ENCODE measurements at places on chromosomes 7 and 10.

GRCh38 chr7:5661942-5662341 lies 119.5 kb downstream of the RNF216 start:
- no peak for DNase-seq

DNA sequence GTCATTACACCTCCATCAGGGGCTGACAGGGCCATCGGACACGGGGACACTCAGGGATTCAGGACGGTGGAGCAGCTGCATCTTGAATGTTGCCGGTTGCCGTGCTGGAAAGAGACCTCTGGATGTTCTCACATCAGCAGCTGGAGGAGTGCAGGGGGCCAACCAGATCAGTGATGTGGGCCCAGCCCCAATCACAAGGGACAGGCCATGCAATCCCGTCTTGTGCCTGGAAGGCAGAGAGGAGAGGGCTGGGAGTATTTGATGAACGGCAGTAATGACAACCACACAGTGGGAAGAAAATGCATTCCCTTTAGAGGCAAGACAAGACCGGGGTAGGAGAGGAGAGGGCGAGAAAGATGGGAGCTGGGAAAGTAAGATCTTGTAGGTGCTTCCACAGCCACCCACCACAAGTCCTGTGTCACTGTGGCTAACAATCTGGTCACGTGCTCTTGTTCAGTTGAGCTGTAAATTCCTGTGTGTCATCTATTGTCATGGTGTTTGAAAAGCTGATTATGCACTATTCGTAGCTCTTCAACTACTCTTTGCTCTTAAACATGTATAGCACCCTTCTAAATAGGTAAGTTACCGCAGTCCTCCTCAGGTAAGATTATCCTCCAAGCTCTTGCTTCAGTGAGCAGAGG lies 85.9 kb upstream of the LEP start:
- DNase-seq, result no peak

GRCh38 chr10:12657489-12657888 lies 308.1 kb downstream of the CAMK1D start:
- no peak for DNase-seq

DNA sequence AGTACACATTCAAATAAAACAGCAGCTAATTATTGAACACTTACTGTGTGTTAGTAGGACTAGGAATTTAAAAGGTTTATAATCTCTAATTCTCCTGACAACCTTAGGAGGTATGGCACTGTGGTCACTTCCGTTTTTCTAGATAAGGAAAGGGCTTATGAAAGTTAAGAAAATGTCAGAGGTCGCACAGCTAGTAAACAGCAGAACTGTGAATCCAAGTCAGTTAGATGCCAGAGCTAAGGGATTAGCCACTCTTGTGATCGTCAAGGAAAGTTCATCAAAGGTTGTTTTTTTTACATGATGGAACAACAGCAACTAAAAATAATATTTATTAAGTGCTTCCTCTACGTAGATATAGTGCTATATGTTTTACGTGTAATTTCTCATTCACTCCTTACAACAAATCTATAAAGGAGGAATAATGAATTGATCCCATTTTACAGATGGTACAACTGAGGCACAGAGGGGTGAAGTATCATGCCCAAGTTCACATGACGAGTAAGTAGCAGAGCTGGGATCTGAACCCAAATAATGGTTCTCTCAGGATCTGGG lies 84.9 kb downstream of the NAMPT start:
- DNase-seq, result no peak

GRCh38 chr10:97842656-97843280 lies 6.9 kb upstream of the GOLGA7B start:
- no peak for DNase-seq

DNA sequence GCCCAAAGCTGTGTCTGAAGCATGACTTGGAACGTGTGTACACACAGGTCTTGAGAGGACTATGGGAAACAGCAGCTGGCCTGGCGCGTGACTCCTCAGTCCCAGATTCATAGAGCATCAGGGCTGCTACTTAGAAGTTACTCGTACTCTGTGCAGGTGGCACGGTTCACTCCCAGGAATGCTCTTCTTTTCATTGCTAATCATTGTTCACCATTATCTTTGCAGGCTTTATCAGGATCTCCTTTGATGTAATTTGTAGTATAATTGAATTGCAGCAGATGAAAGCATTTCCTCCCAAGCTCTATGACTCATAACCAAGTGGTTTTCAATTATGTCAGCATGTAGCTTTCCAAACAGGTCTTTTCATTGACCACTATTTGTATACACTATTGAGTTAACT lies 938.9 kb downstream of the NRG3 start:
- no peak for DNase-seq

DNA sequence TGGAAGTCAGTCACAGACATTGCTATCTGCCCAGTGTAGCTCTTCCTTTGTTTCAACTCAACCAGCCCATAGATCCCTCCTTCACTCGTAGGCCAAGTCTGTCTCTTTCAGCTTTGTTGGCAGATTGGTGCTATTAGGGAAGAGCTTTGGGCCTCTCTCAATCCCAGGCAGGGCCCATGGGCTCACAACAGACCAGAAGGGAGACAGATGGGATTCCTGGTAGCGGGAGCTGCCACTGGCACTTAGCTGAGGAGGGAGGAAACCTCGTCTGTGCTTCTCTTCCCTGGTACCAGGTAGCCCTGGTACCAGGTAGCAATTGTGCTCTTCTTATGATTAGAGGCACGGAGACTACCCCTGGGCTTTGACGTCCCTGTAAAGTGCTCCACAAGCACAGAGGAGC lies 592.0 kb downstream of the TYW1 start:
- DNase-seq, result no peak

DNA sequence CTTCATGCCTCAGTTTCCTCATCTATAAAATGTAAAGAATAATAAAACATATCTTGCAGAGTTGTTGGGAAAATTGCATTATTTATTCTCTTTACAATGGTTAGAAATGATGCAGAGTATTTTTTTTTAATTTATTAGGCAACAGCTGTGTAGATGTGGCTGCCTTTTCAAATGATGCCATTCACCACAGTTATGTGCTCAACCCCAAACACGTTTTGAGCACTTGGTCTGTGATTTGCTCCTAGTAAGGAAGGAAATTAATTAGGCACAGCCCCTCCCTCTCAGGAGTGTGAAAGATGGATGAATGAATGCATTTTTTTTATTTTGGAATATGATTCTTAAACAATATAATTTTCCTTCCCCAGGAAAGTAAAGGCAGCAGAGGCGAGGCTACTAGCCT lies 575.1 kb downstream of the GALNT17 start:
- no peak for DNase-seq

GRCh38 chr7:28182071-28182471 lies 1.5 kb upstream of the JAZF1 start:
- no peak for DNase-seq

GRCh38 chr7:132504852-132505251 lies 71.4 kb downstream of the PLXNA4 start:
- DNase-seq, result no peak

Data from kidney (tissue), 22 donors.